Astrocyte (in vitro differentiated cells and primary cell): ENCODE measurements at places on chromosomes 16 and 17.
A peak's percentile ranks its signal among the peaks of the same experiment; 100 is the strongest.

GRCh38 chr16:20799599-20799998 lies 6.7 kb downstream of the ERI2 start:
- DNase-seq, result peak; percentile 24
- H3K27ac ChIP-seq, result no peak overlapping the region
- H3K36me3 ChIP-seq, result no peaks in the 10 kb centered on the region
- no peak overlapping the region for H3K4me3 ChIP-seq

- H3K27me3 ChIP-seq, result no peaks in the 10 kb centered on the region
- H3K4me3 ChIP-seq, result no peak overlapping the region
- peaks cover 21% of the 10 kb centered on the region for H3K4me1 ChIP-seq
- H3K36me3 ChIP-seq, result no peaks in the 10 kb centered on the region
Observed at GRCh38 chr16:67404740-67405226, 11.5 kb upstream of the TPPP3 start.

DNA sequence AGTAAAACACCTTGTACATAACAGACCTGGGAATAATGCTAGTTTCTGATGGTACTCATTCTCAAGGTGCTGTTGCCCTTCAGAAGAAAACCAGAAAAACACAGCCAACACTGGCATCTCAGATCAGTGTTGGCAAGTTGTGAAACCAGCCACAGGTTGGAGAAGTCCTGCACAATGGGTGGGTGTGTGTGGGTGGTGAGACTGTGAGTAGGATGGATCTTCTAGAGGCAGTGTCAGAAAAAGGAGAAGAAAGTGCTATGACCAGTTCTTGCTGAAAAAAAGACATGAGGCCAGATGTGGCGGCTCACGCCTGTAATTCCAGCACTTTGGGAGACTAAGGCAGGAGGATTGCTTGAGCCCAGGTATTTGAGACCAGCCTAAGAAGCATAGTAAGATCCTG lies 35.2 kb upstream of the SMIM36 start:
- H3K36me3 ChIP-seq, result no peaks in the 10 kb centered on the region
- DNase-seq, result no peak
- peaks cover 7% of the 10 kb centered on the region for H3K27me3 ChIP-seq
- H3K4me1 ChIP-seq, result no peaks in the 10 kb centered on the region
- no peak overlapping the region for H3K4me3 ChIP-seq

DNA sequence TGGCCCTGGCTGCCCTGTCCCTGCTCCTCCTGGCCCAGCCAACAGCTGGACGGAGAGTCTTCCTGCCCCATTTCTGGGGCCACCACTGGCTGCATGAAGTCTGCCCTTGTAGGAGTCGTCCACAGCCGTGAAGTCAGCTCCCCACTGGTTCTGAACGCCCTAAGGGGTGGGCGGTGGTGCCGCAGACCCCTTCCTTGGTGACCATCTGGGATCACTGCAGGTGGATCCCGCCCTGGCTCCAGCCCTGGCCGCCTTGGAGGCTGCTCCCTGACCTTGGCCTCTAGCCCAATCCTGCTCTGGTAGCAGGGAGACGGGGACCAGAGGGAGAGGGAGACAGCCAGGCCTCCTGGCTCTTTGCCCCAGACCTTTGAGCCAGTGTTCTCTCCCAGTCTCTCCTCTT lies 35.4 kb downstream of the MGAT5B start:
- no peaks in the 10 kb centered on the region for H3K36me3 ChIP-seq
- H3K27me3 ChIP-seq, result no peaks in the 10 kb centered on the region
- no peak overlapping the region for H3K27ac ChIP-seq
- no peak for DNase-seq

DNA sequence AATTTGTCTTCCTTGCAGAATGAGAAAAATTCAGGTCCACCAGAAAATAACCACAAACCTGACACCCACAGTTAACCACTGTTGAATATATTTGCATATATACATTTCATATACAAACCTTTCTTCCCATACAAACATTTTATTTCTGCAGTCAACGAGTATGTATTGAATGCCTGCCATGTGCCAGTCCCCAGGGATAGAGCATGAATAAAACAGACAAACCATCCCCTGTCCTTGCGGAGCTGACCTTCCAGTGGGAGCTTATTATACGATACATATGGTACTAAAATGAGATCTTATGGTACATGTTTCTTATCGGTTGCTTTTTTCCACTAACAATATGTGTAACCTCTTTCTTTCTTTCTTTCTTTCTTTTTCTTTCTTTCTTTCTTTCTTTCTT lies 116.7 kb downstream of the PITPNC1 start:
- H3K4me3 ChIP-seq, result no peak overlapping the region
- no peak overlapping the region for H3K27ac ChIP-seq
- no peaks in the 10 kb centered on the region for H3K36me3 ChIP-seq
- DNase-seq, result no peak
- H3K4me1 ChIP-seq, result peaks cover 31% of the 10 kb centered on the region
- H3K27me3 ChIP-seq, result no peaks in the 10 kb centered on the region

- no peaks in the 10 kb centered on the region for H3K27me3 ChIP-seq
- no peak overlapping the region for H3K4me3 ChIP-seq
- no peak overlapping the region for H3K27ac ChIP-seq
- peak; percentile 32 for DNase-seq
Observed at GRCh38 chr17:65564793-65565192, 3.3 kb upstream of the AXIN2 start.

- no peak overlapping the region for H3K27ac ChIP-seq
- no peaks in the 10 kb centered on the region for H3K27me3 ChIP-seq
- H3K4me1 ChIP-seq, result peaks cover 7% of the 10 kb centered on the region
Observed at GRCh38 chr16:67922740-67923139, 8.9 kb downstream of the CTRL start.

GRCh38 chr17:81808778-81809555 lies 5.0 kb downstream of the GCGR start:
- no peak overlapping the region for H3K27ac ChIP-seq
- H3K4me1 ChIP-seq, result no peaks in the 10 kb centered on the region
- H3K27me3 ChIP-seq, result peaks cover 20% of the 10 kb centered on the region
- H3K4me3 ChIP-seq, result no peak overlapping the region
- no peaks in the 10 kb centered on the region for H3K36me3 ChIP-seq

- no peaks in the 10 kb centered on the region for H3K36me3 ChIP-seq
- H3K4me1 ChIP-seq, result peaks cover 9% of the 10 kb centered on the region
- no peak overlapping the region for H3K27ac ChIP-seq
- H3K27me3 ChIP-seq, result no peaks in the 10 kb centered on the region
- H3K4me3 ChIP-seq, result no peak overlapping the region
Observed at GRCh38 chr17:28029044-28029443, 13.4 kb upstream of the NLK start.

DNA sequence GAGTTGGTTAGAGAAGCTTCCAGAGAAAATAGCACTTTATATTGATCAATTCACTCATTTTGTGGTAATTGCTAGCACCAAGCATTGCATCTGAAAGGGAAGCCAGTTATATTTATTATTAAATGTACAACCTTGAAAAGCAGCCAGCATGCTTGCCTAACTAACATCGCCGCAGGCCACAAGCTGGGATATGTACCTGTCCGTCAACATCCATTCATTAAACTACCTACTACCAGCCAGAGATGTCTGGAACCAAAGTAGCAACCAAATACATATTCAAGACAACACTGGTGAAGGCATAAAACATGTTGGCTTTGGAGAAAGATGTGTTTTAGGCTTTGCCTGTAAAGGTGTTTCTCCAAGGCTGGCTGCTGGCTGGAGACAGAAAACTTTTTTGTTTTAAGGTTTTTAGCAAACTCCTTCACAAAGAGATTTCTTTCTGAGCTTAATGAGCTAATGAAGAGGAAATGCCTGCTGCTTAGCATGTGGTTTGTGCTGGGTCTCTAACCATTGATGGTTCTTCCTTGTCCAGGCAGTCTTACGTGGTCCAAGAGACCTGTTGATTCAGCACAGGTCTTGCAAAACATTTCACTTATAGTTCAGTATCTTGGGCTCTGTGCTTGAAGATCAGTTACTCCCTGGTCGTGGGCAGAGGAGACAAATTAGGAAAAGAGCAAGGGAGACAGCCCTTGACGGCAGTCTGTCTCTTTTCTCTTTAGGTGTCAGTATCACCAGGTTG lies 3.1 kb downstream of the ITPRIPL2 start:
- peaks cover 49% of the 10 kb centered on the region for H3K4me1 ChIP-seq
- no peaks in the 10 kb centered on the region for H3K36me3 ChIP-seq
- peak overlapping the region; percentile 1 for H3K4me3 ChIP-seq
- H3K27me3 ChIP-seq, result no peaks in the 10 kb centered on the region
- no peak overlapping the region for H3K27ac ChIP-seq

DNA sequence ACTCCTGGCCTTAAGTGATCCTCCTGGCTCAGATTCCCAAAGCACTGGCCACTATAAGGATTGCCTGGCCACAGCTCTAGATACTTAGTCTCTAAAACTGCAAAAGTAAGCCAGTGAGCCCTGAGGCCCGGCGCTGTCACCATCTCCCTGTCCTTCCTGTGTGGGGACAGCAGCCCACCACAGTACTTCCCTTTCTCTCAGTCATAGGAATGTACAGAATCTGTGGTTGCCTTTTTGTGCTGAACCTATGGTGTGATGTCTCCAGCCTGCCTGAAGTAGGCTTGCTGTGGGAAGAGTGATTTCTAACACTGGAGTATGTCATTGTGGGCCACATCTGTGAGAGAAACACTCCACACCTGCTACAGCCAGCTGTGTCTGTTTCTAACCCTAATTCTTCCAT lies 24.7 kb downstream of the NTAN1 start:
- peaks cover 39% of the 10 kb centered on the region for H3K36me3 ChIP-seq
- peaks cover 12% of the 10 kb centered on the region for H3K4me1 ChIP-seq
- H3K27ac ChIP-seq, result no peak overlapping the region
- no peaks in the 10 kb centered on the region for H3K27me3 ChIP-seq
